ENCODE measurements at places on chromosomes 5 and 9.

- DNase-seq = no peak
Observed at GRCh38 chr5:161027763-161028162, 175.8 kb upstream of the ATP10B start.

- DNase-seq = no peak
Observed at GRCh38 chr5:40655138-40655537, 24.6 kb upstream of the PTGER4 start.

DNA sequence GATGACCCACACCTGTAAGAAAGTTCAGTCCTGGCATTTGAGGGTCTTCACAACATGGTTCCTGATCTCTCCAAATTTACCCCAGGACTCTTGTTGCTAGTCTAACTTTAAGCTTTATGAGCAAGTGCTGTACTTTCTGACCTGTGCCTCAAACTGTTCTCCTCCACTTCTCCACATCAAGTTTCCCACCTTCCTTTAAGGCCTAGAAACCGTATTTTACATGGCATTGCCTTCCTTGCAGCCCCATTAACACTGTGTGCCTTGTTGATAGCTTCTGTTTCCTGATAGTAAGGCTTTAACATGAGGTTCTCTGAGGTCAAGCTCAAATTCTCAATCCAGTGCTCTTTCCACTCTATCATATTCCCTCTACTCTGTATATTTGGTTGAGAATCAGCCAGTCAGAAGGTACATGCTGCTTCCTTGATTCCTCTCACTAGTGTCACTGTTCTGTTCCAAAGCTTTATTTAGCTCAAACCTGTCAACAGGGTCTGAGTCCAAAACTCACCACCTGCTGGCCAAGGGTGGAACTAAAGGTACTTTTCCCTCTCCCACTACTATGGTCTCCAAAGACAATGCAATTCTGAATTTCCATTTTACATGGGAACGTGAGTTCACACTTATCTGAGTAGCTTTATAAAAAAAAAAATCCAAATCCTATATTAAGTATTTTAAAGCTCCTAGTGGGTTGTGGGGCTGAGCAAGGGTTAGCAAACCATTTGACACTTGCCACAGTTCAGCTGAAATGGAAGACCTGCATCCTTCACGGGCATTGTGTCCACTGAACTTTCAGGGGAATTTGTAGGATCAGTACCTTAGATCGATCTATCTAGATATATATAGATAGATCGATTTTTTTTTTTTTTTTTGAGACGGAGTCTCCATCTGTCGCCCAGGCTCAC, 21.1 kb downstream of the VCP start:
- DNase-seq = peak; percentile 18

DNA sequence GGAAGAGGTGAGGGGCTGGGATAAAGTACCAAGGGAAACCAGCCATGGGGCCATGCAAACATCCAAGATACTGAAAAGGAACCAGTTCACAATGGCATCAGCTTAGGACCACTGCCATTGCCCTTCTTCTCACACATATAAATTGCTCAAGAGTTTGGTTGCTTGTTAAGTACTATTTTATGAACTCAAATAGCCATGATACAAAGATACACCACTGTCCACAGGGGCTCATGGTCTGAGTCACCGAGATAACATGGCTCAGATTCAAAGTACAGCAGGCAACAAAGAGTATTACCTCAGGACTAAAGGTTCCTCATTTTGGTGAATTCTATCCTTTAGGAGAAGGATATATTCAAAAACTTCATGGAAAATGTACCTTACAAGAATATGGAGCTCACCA, 55.6 kb downstream of the FANCC start:
- no peak for DNase-seq

DNA sequence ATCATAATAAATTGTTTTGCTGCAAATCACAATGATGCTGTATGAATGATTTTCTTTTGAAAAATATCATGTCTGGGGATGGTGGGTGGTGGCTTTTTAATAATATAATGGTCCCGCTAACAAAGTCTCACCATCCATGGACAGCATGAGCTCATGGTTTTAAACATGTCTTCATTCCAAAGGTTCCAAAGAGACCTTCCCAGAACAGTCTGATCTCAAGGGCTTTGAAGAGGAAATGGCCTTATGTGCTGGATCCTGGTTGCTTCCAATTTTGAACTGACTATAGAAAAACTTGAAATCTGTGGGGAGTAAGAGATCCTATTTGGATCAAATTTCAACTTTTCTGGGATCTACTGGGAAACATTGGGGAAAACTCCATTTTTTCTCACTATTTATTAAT, 121.8 kb downstream of the ADAMTS12 start:
- DNase-seq = no peak

DNA sequence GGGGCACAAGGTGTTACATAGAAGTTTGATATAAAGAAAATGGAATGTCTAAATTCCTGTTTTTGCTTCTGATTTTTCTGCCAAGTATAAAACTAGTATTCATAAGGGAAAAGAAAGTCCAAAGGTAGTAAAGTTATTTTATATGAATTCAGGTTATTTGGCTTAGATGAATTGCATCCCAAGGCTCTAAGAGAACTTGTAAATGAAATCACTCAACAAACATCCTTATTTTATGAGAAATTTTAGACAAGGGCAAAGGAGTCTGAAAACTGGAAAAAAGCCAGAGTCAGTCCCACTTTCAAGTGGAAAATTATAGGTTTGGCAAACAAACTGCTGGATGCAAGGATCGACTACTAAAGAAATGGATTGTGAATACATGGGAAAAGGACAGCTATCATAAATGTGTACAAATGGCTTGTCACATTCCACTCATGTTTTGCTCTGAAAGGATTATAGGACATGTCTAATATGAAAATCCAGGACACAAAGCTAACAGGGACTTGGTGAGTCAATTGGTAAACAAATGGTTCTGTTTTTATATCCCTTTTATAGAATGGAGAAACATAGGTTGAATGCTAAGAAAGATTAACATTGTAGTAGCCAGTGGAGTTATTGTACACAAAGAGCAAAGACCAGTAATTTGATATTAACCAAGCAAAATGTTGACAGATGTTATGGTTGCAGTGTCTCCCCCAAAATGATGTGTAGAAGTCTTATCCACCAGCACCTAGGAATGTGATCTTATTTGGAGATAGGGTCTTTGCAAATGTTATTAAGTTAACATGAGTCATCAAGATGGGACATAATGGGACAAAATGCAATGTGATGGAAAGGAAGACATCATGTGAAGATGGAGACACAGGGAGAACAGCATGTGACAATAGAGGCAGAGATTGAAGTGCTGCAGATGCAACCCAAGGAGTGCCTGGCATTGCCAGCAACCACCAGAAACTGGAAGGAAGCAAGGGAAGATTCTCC, 495.7 kb downstream of the TLE1 start:
- no peak for DNase-seq

DNA sequence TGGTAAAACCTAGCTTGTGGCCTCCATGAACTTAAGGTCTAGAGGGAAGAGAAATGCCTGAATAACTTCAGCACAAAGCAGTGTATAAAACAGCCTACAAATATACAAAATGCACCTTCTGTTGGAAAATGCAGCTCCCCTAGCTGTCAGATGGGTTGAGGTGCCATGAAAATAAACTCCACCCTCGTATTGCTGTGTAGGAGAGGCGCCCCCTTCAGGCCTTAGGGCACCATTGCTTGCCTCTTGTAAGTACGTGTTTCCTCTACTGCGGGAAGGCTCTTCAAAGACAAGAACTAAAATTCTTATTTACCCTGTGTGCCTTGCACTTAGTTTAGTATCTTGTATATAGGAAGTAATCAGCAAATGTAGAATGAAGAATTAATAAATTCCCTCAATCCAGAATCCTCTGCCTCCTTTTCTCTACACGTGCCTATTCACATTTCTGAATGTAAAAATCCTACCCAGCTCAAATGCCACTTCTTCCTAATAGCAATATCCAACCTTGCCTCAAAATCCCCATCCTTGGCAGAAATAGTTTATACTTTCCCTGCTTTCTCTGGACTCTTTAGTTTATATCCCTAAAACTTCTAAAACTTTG, 393.7 kb upstream of the PDE4D start:
- no peak for DNase-seq

GRCh38 chr9:21730899-21731298, 71.5 kb upstream of the MTAP start:
- DNase-seq = no peak

DNA sequence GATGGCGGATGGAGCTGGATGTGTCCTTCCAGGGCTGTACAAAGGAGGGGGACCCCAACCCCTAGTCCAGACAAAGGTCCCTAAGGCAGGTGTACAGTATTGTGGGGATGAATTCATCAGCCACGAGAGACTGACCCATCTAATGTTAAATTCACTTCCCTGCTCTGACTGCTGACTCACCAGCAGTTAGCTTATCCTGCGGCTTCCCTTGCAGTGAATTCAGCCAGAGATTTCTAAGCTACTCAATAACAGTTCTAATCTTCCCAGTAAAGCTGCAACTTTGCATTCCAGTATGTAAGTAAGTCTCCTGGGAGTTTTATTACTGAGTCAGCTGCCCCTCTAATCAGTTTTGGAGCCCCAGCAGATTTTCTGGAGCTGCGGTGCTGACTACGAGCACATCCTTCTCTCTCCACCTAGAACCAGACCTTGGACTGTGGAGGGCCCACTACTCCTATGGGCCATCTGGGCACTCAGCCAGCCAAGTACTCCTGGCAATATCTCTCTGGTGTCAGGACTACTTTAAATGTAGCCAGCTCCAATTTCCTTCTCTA, 16.1 kb downstream of the B4GALT1 start:
- DNase-seq = no peak

- DNase-seq = no peak
Observed at GRCh38 chr9:20568400-20568799, 53.9 kb downstream of the MLLT3 start.

- DNase-seq = no peak
Observed at GRCh38 chr5:126683912-126684311, 83.2 kb downstream of the PHAX start.

- no peak for DNase-seq
Observed at GRCh38 chr9:90058182-90058763, 453.5 kb downstream of the GADD45G start.

GRCh38 chr5:38541174-38541725, 15.2 kb downstream of the LIFR start:
- no peak for DNase-seq

DNA sequence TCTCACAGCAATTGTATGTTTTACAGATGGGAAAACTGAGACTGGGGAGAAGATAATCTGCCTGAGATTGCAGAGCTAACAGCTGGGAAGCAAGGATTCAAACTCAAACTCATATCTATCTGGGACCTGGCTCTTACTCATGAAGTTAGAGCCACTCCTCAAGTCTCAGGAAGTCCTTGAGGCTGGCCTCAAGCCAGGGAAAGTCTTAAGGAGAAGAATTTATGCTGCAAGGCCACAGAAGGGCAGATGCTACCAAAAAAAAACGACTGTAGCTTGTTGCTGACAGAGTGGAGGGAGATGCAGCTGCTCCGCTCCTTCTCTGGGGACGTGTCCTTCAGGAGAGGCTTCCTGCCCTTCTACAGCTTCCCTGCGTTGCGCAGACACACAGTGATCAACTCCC, 39.8 kb downstream of the BARHL1 start:
- no peak for DNase-seq

DNA sequence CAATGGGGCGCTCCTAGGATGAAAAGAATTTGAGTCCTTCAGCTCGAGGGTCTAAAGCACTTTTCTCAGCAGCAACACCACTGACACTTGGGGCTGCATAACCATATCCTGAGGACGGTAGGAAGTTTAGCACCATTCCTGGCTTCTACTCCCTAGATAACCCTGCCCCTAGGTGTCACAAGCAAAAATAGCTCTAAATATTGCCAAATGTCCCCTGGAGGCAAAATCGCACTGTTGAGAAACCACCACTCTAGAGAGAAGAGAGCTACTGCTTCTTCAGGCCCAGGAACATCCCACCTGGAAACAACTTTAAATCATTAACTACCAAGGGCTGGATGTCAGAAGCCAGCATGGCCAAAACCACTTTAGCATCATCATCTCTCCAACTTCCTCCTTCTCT, 29.8 kb downstream of the MYO10 start:
- no peak for DNase-seq

GRCh38 chr5:170542691-170543293, 39.0 kb downstream of the KCNIP1 start:
- DNase-seq = no peak

GRCh38 chr5:102119252-102119651, 176.8 kb downstream of the SLCO4C1 start:
- DNase-seq = no peak

DNA sequence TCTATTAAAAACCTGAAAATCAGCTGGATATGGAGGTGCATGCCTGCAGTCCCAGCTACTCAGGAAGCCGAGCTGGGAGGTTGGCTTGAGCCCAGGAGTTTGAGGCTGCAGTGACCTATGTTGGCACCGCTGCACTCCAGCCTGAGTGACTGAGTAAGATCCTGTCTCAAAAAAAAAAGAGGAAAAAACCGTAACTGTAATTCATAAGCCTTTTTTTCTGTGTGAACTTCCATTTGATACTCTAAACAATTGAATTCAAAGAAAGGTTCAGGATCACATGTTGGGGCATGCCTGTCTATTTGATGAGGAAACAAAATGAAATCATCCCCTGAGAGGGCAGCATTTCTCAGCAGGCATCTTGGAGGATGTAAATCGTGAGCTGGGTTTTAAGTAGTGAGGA, 38.8 kb downstream of the ITGA2 start:
- no peak for DNase-seq

- no peak for DNase-seq
Observed at GRCh38 chr9:121851641-121852091, 200.2 kb downstream of the DAB2IP start.

DNA sequence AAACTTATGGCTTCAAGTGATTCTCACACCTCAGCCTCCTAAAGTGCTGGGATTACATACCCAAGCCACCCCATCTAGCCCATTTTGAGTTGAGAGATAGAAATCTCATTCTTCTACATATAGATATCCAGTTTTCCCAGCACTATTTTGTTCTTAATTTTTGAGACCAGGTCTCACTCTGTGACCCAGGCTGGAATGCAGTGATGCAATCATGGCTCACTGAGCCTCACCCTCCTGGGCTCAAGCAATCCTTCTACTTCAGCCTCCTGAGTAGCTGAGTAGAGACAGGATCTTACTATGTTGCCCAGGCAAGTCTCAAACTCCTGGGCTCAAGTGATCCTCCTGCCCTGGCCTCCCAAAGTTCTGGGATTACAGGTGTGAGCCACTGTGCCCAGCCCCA, 60.9 kb upstream of the CTNNA1 start:
- no peak for DNase-seq

DNA sequence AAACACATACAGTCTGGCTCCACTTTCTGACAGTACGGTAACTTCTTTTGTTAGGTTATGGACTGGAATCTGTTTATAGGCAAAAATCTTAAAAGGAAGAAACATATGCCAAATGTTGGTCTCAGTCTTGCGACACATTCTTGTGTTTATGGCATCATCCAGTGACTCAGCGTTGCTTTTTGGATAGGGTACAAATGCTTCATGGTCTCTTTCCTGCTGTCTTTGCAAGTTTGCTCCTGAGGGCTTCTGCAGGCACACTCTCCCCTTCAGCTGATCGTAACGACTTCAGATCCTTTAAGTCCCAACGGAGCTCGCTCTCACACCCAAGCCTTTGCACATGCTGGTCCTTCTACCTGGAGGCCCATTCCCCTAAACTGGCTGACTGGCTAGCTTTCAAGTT, 23.6 kb upstream of the TNFSF8 start:
- no peak for DNase-seq

Measured in activated CD4-positive, alpha-beta T cell treated with anti-CD3 and anti-CD28 coated beads for 4 hours (primary cell).